ENCODE measurements at places on chromosomes 2 and 18.
A peak's percentile ranks its signal among the peaks of the same experiment; 100 is the strongest.

DNA sequence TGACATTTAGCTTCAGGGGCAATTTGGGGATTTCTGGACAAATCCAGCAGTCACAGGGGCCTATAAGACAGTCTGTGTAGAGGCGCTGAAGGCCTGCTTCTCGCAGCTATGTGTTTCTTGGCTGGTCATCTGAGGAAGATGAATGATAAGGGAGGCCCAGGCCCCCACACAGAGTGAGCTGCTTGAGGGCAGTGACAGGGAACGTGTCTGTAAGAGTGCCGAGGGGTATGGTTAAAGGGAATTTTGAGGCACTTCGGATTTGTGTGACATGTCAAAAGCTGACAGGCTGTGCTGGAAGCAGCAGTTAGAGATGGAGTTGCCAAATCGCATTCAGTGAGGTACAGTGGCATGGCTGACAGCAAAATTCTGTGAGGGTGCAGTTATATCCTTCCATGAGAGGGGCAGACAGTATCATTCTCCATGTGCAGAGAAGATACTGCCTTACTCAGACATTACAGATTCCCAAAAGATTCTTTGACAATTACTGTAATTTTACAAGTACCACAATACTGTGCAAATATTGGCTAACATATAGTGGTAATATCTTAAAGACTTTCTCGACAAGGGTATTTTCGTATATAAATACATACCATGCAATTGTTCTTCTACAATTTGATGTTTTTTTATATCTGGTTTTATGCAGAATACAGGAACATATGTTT is 74.0 kb downstream of the CERS6 start:
- H3K27ac ChIP-seq = peak overlapping the region; percentile 25
- H3K4me1 ChIP-seq = peaks cover 48% of the 10 kb centered on the region
- no peak for DNase-seq
- H3K27me3 ChIP-seq = no peaks in the 10 kb centered on the region
- no peak overlapping the region for H3K4me3 ChIP-seq
- H3K36me3 ChIP-seq = no peaks in the 10 kb centered on the region

DNA sequence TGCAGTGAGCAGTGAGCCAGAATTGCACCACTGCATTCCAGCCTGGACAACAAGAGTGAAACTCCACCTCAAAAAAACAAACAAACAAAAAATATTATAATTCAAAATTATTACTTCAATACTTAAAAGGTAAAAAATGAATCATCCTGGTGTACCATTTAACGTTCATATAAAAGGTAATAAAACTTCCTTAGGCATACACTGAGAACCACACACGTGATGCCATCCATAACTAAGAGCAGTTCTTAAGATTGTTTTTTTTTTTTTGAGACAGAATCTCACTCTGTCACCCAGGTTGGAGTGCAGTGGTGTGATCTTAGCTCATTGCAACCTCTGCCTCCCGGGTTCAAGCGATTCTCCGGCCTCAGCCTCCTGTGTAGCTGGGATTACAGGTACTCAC is 29.4 kb downstream of the YWHAQ start:
- no peak overlapping the region for H3K4me3 ChIP-seq
- no peaks in the 10 kb centered on the region for H3K27me3 ChIP-seq
- H3K27ac ChIP-seq = no peak overlapping the region
- peaks cover 47% of the 10 kb centered on the region for H3K36me3 ChIP-seq
- peaks cover under 1% of the 10 kb centered on the region for H3K4me1 ChIP-seq

GRCh38 chr18:57666818-57667497 is 45.3 kb upstream of the NARS1 start:
- no peak overlapping the region for H3K4me3 ChIP-seq
- no peaks in the 10 kb centered on the region for H3K27me3 ChIP-seq
- peaks cover 5% of the 10 kb centered on the region for H3K4me1 ChIP-seq
- peaks cover 17% of the 10 kb centered on the region for H3K36me3 ChIP-seq
- DNase-seq = no peak

- no peak overlapping the region for H3K27ac ChIP-seq
- H3K36me3 ChIP-seq = no peaks in the 10 kb centered on the region
- no peaks in the 10 kb centered on the region for H3K27me3 ChIP-seq
These were observed 11.7 kb upstream of the SERPINB5 start for GRCh38 chr18:63465059-63465458.

- H3K36me3 ChIP-seq = no peaks in the 10 kb centered on the region
- no peaks in the 10 kb centered on the region for H3K4me1 ChIP-seq
- DNase-seq = no peak
- no peak overlapping the region for H3K4me3 ChIP-seq
- H3K27me3 ChIP-seq = no peaks in the 10 kb centered on the region
These were observed 59.9 kb upstream of the KCNE4 start for GRCh38 chr2:222992137-222992536.

GRCh38 chr2:60553495-60554073 is at the start of gene BCL11A:
Gene BCL11A, minus strand, starts transcription at chr2:60553654. Its CDS starts 384 bp downstream, at chr2:60553270.
- H3K4me1 ChIP-seq = peaks cover 6% of the 10 kb centered on the region
- no peaks in the 10 kb centered on the region for H3K36me3 ChIP-seq
- H3K4me3 ChIP-seq = peak within 1 kb of the TSS; percentile 50
- DNase-seq = no peak

DNA sequence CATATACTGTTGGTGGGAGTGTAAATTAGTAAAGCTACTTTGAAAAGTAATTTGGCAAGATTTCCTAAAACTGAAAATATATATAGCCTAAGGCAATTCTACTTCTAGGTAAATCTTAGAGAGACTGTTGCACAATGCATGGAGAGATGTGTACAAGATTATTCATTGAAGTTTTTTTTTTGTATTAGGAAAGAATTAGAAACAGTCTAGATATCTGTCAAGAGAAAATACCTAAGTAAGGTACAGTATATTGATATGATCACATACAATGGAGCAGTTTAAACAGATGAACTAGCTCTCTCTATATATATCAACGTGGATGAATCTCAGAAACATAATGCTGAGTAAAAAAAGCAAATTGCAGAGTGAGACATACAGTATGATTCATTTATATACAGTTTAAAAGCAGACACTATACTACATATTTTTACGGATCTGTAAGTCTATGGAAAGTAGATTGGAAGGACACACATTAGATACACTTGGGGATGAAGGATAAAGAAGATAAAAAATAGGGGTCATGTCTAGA is 59.3 kb upstream of the ACVR1 start:
- no peak overlapping the region for H3K4me3 ChIP-seq
- peaks cover 13% of the 10 kb centered on the region for H3K4me1 ChIP-seq
- no peaks in the 10 kb centered on the region for H3K27me3 ChIP-seq
- H3K27ac ChIP-seq = peak overlapping the region; percentile 16
- DNase-seq = no peak
- H3K36me3 ChIP-seq = no peaks in the 10 kb centered on the region

DNA sequence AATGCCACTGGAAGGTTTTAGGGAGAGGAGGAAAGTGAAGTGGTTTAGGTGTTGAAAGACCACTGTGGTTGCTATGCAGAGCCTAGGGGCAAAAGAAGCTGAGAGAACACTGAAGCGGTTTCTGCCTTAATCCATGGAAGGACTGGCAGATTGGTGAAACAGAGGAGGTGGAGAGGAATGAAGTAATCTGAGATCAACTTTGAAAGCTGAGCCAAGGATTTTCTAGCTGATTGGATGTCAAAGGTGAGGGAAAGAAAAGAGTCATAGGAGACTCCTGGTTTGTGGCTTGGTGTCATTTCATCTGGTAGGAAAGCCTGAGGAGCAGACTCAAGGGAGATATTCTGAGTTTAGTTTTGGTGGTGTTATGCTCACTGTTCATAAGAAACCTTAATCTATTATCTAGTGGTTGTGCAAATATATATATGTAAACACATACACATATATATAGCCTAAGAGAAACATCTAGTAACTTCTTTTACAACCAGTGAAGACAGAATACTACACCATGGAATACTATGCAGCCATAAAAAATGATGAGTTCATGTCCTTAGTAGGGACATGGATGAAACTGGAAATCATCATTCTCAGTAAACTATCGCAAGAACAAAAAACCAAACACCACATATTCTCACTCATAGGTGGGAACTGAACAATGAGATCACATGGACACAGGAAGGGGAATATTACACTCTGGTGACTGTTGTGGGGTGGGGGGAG is 134.1 kb upstream of the CREB1 start:
- no peaks in the 10 kb centered on the region for H3K27me3 ChIP-seq
- no peak for DNase-seq
- peak overlapping the region; percentile 99 for H3K27ac ChIP-seq
- H3K4me3 ChIP-seq = no peak overlapping the region
- no peaks in the 10 kb centered on the region for H3K36me3 ChIP-seq

DNA sequence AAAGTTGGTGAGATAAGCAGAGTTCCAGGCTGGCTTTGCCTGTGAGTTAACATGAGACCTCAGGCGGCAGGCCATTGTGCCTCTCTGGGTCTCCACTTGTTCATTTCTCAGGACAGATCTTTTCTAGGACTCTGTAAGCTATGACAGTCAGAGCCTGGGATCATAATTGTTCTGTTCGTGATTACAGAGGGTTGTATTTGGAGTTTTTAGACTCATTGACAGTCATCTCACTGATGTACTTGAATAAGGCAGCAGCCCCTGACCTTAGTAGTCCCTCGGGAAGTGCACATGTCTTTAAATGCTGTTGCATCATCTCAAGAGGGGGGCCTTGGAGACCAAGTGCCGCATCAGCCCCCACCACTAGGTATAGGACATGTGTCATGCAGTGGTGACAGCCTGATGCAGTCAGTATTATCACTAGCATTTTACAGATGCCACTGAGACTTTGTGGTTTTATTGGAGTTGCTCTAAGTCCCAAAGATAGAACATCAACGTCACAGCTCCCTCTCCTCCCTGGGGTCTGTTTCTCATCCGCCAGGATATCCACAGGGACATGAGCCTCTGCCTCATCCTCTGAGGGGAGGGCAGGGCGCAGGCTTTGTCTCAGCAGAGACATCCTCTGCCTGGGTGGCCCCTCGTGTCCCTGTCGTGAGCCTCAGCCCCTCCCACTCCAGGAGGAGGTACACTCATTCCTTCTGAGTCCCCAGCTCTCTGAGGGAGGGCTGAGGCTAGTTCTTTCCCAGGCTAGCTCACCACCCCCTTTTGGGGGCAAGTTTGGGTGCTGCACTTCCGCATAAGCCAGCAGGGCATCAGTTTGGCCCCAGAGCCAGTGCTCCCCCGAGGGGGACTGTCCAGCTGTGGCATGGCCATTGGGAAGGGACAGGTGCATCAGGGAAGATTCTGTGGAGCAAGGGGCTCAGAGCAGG is 14.1 kb downstream of the GLI2 start:
- H3K36me3 ChIP-seq = no peaks in the 10 kb centered on the region
- no peak for DNase-seq
- H3K27ac ChIP-seq = no peak overlapping the region
- no peak overlapping the region for H3K4me3 ChIP-seq

DNA sequence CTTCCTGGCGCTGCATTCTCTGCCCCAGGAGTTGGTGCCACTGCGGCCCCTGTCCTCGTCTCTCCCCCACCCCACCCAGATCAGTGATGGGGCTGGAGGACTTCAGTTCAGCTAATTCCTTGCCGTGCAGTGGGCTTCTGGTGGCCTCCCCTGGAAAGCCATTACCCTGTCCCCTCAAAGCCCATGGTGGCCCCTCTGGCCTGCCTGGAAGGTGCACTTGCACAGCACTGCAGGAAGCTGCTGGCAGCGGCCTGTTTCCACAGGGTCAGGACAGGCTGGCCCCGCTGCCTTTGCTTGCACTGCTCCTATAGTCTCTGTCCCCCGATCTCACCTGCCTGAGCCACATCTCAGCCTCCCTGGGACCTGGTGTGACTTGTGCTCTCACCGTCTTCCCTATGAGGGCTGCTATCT is 105.1 kb downstream of the USP40 start:
- H3K4me3 ChIP-seq = no peak overlapping the region
- H3K27me3 ChIP-seq = no peaks in the 10 kb centered on the region
- H3K27ac ChIP-seq = no peak overlapping the region
- H3K36me3 ChIP-seq = peaks cover 41% of the 10 kb centered on the region
- no peak for DNase-seq
- H3K4me1 ChIP-seq = no peaks in the 10 kb centered on the region

DNA sequence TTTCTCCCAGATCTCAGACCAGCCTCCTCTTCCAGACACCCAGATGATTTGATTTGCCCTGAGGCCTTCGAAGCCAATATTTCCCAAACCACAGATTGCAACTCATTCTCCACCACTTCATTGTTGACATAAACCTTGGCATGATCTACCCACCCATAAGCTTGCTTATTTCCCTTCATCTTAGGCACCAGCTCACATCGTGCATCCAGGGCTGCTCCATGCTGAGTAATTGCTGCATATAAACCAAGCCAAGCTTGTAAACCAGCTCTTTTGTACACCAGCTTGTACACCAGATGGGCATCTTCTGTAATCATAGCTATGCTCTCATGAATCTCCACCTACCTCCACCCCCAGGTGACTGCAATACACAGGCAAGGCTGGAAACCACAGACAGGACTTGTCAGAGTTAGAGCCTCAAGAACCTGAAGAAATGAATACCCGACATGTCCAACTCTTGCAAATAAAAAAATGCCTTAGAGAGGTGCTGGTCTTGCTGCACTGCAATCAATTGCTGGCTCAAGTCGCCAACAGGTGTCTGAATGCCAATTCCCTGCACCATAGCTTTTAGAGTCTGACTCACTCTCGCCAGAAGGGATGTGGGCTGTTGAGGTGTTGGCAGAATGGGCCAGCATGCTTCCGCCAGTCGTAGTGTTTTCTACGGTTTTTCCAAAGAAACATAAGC is 31.5 kb downstream of the TRABD2A start:
- no peak overlapping the region for H3K4me3 ChIP-seq
- H3K36me3 ChIP-seq = no peaks in the 10 kb centered on the region
- H3K27ac ChIP-seq = no peak overlapping the region
- peaks cover 6% of the 10 kb centered on the region for H3K4me1 ChIP-seq
- no peaks in the 10 kb centered on the region for H3K27me3 ChIP-seq

GRCh38 chr2:47086571-47086970 is 68.5 kb downstream of the STPG4 start:
- no peak overlapping the region for H3K4me3 ChIP-seq
- H3K36me3 ChIP-seq = no peaks in the 10 kb centered on the region
- H3K27ac ChIP-seq = no peak overlapping the region
- no peaks in the 10 kb centered on the region for H3K4me1 ChIP-seq
- DNase-seq = no peak
- H3K27me3 ChIP-seq = no peaks in the 10 kb centered on the region

DNA sequence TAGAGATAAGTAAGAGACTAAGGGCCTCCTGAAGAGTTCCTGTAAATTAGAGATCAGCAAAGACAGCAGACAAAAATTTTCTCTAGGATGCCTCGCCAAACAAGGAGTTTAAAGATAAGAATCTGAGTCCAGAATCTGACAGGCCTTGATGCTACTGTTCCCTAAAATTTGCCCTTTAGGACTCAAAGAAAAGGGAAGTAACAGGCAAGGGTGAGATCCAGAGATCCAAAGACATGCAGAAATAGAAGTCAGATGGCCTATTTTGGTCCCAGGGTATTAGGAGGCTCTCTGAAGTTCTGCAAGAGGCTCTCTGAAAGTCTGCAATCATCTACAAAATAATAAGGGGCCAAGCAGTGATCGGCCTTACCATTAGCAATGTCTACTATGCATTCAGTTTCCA is 33.0 kb downstream of the GALNT5 start:
- no peaks in the 10 kb centered on the region for H3K27me3 ChIP-seq
- no peaks in the 10 kb centered on the region for H3K36me3 ChIP-seq
- no peak for DNase-seq
- no peak overlapping the region for H3K4me3 ChIP-seq
- H3K27ac ChIP-seq = no peak overlapping the region

- no peak overlapping the region for H3K27ac ChIP-seq
- DNase-seq = no peak
- H3K27me3 ChIP-seq = no peaks in the 10 kb centered on the region
- no peak overlapping the region for H3K4me3 ChIP-seq
- no peaks in the 10 kb centered on the region for H3K4me1 ChIP-seq
- no peaks in the 10 kb centered on the region for H3K36me3 ChIP-seq
These were observed 716.6 kb downstream of the NRXN1 start for GRCh38 chr2:50315336-50315735.
